ENCODE measurements at places on chromosomes 4 and X.

DNA sequence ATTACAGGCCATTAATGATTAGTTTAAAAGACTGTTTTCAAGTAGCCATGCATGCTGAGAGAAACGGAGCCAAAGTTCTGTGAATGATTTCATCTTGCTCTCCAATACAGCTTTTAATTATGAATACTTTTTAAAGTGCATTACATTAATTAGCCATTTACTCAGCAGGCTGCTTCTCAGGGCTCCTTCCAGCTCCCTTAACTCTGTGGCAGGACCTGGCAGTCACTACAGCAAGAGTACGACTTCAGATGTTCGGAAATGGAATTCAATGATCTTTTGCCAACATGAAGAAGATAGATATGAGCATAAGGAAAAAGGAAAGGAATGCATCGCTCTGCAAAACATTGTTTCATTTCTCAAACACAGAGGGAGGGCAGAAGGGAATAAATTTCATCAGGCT is 987.2 kb downstream of the PDHA2 start:
- no peak for DNase-seq

DNA sequence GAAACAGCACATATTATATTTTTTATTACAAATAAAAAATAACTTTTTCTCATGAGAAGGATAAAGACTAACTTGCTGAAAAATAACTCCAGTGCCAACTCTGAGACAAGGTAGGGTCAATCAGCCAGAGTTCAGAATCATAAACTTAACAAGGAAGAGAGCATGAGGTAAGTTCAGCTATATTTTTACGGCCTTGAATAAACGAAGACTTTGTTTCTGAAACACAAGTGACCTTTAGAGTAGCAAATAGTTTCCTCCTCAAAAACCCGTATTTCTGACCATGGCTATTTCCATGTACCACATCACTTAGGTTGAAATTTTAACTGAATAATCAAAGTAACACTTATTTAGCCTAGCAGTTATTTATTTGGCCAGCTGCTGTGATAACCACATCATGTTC is 45.5 kb downstream of the PRDM5 start:
- DNase-seq, result no peak

DNA sequence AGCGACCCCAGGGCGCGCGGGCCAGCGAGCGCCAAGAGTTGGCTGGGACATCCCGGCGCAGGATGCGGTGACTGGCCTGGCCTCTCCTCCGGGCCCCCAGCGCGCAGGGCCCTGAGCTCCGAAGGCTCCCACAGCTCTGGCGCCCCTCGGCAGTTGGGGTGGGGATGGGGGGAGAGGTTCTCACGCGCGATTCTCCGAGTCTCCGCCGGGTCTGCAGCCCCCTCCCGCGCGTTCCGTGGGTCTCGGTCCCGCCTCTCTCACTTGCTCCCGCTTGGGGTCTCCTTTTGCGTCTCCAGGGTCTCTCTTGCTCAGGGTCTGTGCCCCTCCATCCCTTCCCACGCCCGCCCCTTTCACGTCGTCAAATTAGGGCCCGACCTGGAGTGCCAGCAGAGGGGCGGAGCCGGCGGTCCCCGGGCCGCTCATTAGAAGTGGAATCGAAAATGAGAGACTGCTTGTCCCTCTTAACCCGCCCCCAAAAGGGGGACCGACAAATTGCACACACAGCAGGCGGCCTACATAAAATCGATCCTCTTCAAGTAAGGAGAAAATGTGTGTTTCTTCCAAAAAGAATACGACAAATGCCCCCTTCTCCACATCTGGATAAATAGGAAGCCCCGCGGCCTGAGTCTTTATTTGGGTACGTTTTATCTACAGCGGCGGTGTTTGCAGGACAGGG is 877 bp upstream of the NKX1-1 start:
- DNase-seq, result no peak

- DNase-seq, result peak; percentile 55
These were observed 103.1 kb downstream of the PHEX start for GRCh38 chrX:22135171-22135711.

- no peak for DNase-seq
These were observed 361.1 kb downstream of the MID1IP1 start for GRCh38 chrX:39162322-39162735.

- DNase-seq, result no peak
These were observed 1528.3 kb upstream of the AGA start for GRCh38 chr4:178970433-178971140.

Measured in PC-3 (cell line).